ENCODE measurements at places on chromosomes 13 and 19. TPM values are rescaled to one million over a fixed set of nuclear protein-coding genes. Genes with fewer than 3 reads are reported as not detected.

Gene CCDC8
- 0.13 TPM for total RNA-seq

Gene MEDAG
- total RNA-seq = 13.0 TPM

Gene YJEFN3
- total RNA-seq = 0.27 TPM

Gene LAIR1
- total RNA-seq = not detected

Gene GRIK5
- 0.27 TPM for total RNA-seq

Gene ADGRE2
- not detected for total RNA-seq

Gene TYK2
- 76.9 TPM for total RNA-seq

Gene CRX
- total RNA-seq = not detected

Gene ZSWIM9
- 2.9 TPM for total RNA-seq

Gene PIK3R2
- total RNA-seq = 7.5 TPM

Gene PGLYRP1
- not detected for total RNA-seq

Gene IGSF23
- total RNA-seq = not detected

Gene UNC13A
- under 0.01 TPM for total RNA-seq

Gene ZNF728
- total RNA-seq = 0.07 TPM

Gene FUT6
- not detected for total RNA-seq

Gene MISP3
- 0.29 TPM for total RNA-seq

Gene FAM216B
- not detected for total RNA-seq

Gene GRIN3B
- total RNA-seq = 0.80 TPM

Gene COL4A1
- 353 TPM for total RNA-seq

Gene RUBCNL
- not detected for total RNA-seq

Gene NRTN
- total RNA-seq = not detected

Gene TMEM221
- not detected for total RNA-seq
